Lung microvascular endothelial cell (primary cell): ENCODE measurements at places on chromosomes 2 and 18. TPM values are rescaled to one million over a fixed set of nuclear protein-coding genes. Genes with fewer than 3 reads are reported as not detected.

NCKAP1 gene
- total RNA-seq = 54.5 and 72.8 TPM in 2 replicates

CD28 gene
- under 0.01 and 0.20 TPM in 2 replicates for total RNA-seq

GRCh38 chr2:217918308-217919024 is 84.3 kb downstream of the TNS1 start:
- DNase-seq = no peak

- DNase-seq = no peak
These were observed 529.1 kb downstream of the IRS1 start for GRCh38 chr2:226270285-226271058.

KRTCAP3 gene
- total RNA-seq = not detected in 2 replicates

- DNase-seq = no peak
These were observed 214.2 kb upstream of the ACVR2A start for GRCh38 chr2:147630585-147630984.

KCNG2 gene
- total RNA-seq = 0.44 and 1.4 TPM in 2 replicates

- no peak for DNase-seq
These were observed 6.3 kb upstream of the SFT2D3 start for GRCh38 chr2:127694986-127695385.

IL36B gene
- total RNA-seq = not detected in 2 replicates

DNA sequence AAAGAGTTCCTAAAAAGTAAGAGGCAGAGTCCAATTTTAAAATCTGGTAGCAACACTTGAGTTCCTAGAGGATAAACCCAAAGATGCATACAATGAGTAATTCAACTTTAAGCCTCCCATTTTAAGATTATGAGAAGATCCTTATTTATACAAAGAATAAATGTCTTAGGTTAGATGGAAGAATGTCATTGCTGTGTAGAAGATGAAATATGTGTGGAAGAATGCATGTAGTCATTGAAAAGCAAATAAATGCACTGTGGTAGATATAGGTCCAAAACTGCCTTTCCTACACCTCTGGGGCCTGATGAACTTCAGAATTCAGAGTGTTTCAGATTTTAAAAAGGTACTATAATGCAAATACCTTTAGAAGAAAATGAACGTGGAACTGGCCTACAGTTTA is 58.7 kb upstream of the LRP1B start:
- DNase-seq = no peak

MYO5B gene
- total RNA-seq = under 0.01 and 0.87 TPM in 2 replicates

- no peak for DNase-seq
These were observed 87.0 kb upstream of the MAP4K3 start for GRCh38 chr2:39524061-39524460.
